NCI-H526 (cell line): ENCODE measurements at places on chromosomes 16 and 17.

- peak; percentile 20 for DNase-seq
These were observed 26.6 kb downstream of the GSE1 start for GRCh38 chr16:85639529-85640253.

DNA sequence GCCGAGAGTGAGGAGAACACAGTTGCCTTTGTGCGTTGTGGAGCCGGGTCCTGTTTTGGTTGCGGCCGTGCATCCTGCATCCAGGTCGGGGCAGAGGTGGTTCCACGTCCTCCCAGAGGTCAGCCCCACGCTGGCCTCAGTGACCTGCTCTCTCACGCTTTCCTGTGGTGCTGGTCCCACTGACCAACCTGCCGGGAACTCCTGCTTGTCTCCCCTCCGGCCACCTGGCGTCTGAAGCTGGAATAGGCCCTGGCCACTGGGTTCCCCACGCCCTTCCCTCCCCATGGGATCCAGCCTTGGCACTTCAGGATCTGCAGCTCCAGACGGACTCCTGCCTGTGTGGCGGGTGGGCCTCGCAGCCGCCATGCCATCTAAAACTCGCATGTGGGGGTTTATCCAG is 85.5 kb upstream of the ZNF750 start:
- DNase-seq, result no peak

DNA sequence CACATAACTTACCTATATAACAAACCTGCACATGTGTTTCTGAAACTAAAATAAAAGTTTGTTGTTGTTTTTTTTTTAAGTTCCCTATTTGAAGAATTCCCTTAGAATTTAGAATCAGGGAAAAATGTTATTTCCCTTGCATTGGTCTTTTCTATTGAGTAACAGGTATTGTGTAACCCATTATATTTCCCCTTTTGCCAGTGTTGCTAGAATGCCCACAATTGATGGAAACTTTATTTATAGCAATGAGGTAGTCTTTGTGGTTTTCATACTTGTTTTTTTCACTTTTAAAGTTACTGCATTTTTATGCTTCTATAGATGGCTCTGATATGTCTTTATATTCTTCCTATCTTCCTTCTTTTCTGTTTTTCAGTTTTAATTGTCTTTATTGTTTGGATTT is 3.9 kb downstream of the NLRP1 start:
- no peak for DNase-seq

- no peak for DNase-seq
These were observed 99.2 kb downstream of the GOSR1 start for GRCh38 chr17:30576326-30576861.

- DNase-seq, result no peak
These were observed 11.8 kb upstream of the NAGS start for GRCh38 chr17:43992641-43993040.

GRCh38 chr17:65670667-65671371 is 109.4 kb upstream of the AXIN2 start:
- DNase-seq, result no peak

DNA sequence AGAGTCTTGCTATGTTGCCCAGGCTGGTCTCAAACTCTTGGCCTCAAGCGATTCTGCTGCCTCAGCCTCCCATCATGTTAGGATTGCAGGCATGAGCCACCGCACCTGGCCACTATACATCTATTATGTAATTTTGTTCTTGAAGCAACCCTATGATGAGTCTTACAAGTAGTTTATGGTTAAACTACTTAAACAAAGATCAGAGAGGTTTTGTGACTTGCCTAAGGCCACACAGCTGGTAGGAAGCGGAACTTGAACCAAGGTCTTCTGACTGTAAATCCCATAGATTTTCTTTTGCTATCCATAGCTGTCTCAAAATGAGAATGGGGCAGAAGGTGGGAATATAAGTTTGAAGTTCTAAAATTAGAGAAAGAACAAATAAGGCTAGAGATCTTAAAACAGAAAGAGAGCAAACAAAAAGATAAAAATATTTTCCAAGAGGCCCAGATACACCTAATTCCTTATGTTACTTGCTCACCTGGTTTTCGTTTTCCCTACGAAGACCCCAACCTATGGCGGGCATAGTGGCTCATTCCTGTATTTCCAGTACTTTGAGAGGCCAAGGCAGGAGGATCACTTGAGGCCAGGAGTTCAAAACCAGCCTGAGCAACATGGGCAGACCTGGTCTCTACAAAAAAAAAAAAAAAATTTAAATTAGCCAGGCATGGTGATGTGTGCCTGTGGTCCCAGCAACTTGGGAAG is 32.4 kb downstream of the VWA3A start:
- DNase-seq, result no peak

DNA sequence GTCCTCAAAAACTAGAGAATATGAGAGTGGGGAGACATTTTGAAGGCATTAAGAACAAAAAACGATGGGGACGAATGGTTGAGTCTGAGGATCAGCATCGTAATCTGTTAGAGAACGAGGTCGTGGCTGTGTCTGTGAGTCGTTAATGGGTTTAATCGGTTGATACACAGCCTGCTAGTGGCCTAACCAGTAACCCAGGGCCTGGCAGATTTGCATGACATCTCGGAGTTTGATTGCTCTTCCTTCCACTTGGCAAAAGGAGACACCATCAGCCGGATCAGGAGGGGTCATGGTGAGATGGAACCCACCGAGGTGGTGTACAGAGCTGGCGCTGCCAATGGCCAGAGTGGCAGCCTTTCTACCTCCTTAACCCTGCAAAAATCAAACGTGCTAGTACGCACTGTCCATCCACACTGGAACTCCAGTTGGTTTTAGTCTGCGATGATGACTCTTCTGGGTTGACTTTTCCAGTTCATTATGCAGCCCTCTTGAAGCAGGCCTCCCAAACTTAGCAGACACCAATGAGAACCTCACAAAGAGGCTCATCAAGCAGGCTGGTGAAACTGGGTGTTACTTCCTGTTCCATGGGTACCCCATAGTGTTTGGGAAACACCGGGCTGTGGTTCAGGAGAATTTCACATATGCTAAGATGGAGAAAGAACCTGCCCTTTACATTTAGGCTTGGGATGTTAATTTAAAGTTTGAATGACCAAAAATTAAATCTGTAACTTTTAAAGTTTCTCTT is 4.1 kb downstream of the HS3ST3B1 start:
- peak; percentile 86 for DNase-seq

DNA sequence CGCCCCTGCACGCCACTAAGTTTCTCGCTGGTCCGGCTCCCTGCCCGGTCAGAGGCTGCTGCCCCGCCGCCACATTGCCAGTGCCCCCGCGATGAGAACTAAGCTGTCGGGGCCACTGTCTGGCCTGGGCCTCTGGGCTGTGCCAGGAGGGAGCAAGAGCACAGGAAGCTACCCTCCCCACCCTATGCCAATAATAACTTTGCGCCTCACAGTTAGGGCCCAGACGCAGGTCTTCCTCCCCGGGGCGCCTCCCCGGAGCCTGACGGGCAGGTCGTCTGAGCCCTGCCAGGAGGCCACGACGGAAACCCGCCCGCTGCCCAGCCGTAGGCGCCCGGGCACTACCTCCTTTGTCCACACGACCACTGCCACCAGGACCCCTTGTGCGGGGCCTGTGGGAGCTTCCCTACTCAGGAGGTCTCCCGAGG is 1.5 kb downstream of the ZFPM1 start:
- peak; percentile 57 for DNase-seq

DNA sequence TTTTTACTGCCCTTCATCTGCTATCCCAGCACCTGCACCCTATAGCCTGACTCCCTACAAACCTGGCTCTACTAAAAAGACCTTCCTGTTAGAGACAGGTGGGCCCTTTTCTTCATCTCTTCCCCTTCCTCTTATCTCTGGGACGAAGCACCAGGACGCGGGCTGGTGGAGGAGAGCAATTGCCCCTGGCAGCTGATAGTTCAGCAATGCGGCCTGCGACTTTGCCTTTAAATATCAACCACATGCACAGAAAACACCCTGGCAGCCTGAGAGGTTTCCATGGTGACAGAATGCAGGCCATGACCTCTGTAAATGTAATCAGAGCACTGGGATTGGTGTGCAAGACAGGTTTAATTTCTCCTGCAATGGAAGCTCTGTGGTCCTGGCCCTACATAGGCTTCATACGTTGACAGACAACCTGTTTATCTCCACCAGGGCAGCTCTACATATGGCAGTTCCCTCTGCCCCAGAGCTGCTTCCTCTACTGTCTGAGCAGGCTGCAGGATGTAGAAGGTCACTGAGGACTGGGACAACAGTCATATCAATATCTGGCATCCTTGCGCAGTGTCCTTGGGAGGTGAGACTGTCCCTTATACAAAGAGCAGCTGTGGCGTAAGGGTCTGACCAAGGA is 10.0 kb upstream of the SKAP1 start:
- no peak for DNase-seq

- DNase-seq, result no peak
These were observed 492.8 kb upstream of the EEF2KMT start for GRCh38 chr16:5590416-5590815.

- no peak for DNase-seq
These were observed 20.2 kb downstream of the VASN start for GRCh38 chr16:4391631-4392381.

DNA sequence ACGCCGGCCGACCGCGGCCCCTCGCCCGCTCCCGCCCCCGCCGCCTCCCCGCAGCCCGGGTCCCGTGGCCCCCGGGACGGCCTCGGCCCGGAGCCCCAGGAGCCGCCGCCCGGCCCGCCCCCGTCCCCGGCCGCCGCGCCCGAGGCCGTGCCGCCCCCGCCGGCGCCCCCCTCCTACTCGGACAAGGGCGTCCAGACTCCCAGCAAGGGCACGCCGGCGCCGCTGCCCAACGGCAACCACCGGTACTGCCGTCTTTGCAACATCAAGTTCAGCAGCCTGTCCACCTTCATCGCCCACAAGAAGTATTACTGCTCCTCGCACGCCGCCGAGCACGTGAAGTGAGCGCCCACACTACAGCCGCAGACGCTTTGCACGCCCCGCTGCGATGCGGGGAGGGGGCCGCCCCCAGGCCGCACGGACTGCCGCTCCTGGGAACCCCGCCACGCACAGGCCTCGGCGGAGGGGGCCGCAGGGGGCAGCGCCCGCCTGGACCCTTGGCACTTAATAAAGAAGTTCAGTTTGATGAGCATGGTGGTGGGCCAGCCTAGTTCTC is 35.5 kb upstream of the ZC3H18 start:
- peak; percentile 39 for DNase-seq

GRCh38 chr16:68073902-68074760 is 11.0 kb upstream of the NFATC3 start:
- no peak for DNase-seq

DNA sequence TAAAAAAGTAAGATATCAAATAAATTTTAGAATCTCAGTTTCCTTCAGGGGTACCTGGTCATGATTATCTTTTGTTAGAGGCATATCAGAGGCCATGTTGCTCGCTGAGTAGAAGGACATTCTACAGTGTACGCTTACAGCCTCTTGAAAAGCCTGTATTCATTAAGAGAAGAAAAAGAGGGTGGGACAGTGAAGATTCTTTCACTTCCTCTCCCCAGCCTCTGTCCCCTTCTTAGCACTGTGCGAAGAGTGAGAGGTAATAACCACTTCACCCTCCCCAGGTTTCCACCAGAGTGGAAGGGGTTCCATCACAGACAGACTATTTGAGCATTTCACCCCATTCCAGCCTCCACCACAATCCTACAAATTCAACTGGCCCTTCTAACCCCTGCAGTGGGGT is 4.8 kb upstream of the LPO start:
- DNase-seq, result no peak

- no peak for DNase-seq
These were observed 63.6 kb upstream of the KIFC3 start for GRCh38 chr16:57865746-57866528.

GRCh38 chr17:66465701-66466100 is 163.3 kb downstream of the PRKCA start:
- no peak for DNase-seq

GRCh38 chr16:83390759-83391158 is 417.0 kb upstream of the HSBP1 start:
- no peak for DNase-seq

- DNase-seq, result no peak
These were observed 35.7 kb upstream of the GNA13 start for GRCh38 chr17:65092262-65092661.

GRCh38 chr16:74721716-74722115 is 21.1 kb upstream of the MLKL start:
- DNase-seq, result no peak

DNA sequence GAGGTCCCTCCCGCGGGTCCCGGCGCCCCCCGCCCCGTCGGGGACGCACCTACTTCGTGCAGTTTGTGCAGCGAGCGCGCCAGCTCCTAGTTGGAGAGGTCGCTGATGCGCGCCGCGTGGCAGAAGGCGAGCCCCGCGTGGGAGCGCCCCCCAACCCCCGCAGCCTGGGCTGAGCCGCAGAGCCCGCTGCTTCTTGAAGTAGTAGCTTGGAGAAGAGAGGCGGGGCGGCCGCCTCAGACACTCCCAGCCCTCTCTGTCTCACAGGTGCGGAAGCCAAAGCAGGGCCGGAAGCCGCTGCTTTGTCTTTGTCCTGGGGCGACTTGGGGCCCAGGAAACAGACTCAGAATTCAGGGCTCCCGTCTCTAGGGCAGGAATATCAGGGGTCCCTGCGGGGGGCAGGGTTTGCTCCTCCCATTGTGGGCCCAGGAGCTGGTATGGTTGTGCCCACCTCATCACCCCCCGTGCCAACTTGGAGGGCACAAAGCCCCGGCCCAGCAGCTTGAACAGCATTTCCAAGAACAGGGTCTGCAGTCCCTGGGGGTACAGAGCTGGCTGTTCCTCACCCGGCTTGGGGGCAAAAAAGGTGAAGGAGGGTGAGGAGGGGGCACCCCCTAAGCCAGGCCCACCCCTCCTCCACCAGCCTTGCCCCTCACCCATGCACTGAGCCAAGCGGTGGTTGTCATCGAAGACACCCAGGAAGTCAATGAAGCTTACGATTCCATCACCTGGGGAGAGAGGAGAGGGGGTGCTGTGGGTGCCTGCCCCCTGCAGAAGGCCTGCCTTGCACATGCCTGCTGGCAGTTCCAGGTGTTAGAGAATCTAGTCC is 13.5 kb downstream of the SPATA32 start:
- DNase-seq, result no peak

DNA sequence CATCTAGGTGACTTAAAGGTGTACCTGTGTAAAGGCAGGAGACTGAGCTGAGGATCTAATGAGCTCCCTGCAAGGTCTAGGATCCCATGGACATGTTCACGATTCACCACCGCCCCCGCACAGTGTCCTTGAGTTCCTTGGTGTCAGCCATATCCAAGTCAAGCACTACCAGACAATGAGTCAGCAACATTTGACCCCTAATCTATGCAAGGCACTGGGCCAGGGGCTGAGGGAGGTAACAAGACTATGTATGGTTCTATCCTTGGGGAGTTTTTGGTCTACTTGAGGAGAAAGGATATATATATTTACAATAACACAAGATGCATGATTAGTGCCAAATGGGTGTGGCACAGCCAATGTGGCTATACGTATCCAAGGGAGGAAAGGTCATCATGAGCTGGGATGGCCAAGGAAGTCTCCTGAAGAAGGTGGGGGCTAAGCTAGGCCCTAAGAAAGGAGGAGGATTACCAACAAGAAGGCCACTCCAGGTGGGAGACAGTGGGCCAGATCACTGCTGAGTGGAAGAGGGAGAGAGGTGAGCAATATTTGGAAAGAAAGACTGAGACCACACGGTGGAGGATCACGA is 35.0 kb downstream of the ITGB3 start:
- DNase-seq, result no peak

GRCh38 chr17:3768341-3768740 is 32.6 kb downstream of the ITGAE start:
- no peak for DNase-seq
